ENCODE measurements at places on chromosomes 4 and X. TPM values are rescaled to one million over a fixed set of nuclear protein-coding genes. Genes with fewer than 3 reads are reported as not detected.

DNA sequence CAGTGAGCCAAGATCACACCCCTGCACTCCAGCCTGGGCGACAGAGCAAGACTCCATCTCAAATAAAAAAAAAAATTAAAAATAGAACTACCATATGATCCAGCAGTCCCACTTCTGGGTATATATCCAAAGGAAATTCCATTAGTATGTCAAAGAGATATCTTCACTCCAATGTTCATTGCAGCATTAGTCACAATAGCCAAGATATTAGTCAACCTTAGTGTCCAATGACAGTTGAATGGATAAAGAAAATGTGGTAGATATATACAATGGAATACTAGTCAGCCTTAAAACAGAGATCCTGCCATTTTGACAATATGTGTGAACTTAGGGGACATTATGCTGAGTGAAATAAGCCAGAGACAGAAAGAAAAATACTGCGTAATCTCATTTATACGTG lies 49.4 kb downstream of the C4orf46 start:
- DNase-seq: no peak
- H3K36me3 ChIP-seq: no peaks in the 10 kb centered on the region
- H3K4me3 ChIP-seq: no peak overlapping the region

DNA sequence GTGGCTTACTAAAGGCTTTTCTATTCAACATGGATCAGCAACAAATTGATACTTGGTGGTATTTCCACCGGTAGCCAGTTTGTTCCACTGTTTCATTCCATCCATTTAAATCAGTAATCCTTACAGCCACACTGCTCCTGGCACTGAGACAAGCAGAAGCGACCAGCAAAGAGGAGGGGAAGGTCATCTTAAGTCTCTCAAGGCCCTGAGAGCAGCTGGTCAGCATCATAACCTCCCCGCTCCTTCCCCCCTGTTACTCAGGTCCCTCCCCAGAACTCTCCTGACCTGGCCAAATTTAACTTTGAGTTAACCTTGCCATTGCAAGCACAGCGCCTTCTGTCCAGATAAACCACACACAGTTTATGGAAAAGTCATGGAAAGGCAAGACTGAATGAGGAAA lies 331.3 kb upstream of the KLF3 start:
- no peak overlapping the region for H3K27ac ChIP-seq
- no peaks in the 10 kb centered on the region for H3K36me3 ChIP-seq
- peaks cover 20% of the 10 kb centered on the region for H3K4me1 ChIP-seq
- no peaks in the 10 kb centered on the region for H3K27me3 ChIP-seq
- no peak overlapping the region for H3K4me3 ChIP-seq

DNA sequence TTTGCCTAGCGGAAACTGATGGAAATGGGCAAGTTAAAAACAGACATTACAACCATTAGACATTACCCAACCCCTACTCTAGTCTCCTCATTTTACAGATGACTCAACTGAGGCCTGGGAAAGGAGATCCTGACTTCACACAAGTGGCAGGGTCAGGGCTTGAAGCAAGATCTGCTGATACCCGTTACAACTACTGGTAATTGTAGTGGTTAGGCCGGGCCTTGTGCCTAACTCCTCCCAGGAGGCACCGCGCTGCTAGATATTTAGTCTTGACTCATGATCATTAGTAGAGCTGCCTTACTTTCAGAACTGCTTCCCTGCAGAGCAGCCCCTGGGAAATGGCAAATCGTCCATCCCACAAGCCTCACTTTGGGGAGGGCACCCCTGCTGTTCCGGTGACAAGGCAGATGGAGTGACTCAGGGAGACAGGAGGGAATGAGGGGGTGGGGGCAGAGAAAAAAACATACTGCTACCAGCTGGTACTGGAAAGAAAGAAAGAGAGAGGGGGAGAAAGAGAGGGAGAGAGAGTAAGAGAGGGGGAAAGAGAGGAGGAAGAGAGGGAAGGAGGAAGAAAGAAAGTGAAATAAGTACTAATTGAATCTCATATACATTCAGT lies 12.2 kb downstream of the ARHGEF6 start:
- peaks cover 24% of the 10 kb centered on the region for H3K27me3 ChIP-seq
- H3K4me3 ChIP-seq: peak overlapping the region; percentile 70
- no peak for DNase-seq
- H3K36me3 ChIP-seq: no peaks in the 10 kb centered on the region

DNA sequence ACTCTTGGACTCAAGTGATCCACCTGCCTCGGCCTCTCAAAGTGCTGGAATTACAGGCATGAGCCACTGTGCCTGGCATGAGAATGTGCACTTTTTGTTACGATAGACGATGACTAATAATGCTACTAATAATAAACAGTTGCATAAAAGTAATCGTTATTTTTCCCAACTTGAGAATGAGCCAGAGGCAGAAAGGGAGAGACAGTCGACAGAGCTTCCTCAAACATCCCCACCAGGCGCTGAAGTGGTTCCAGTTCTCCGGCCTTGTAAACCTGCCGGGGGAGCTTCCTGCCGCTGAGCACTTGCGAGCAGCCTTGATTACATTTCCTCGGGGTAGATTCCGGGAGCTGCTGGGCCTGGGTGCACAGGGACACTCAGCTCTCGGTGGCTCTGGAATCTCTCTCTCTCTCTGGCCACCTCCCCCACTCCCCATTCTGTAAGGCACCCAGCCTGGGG lies 8.9 kb upstream of the HTRA3 start:
- no peak overlapping the region for H3K4me3 ChIP-seq
- H3K36me3 ChIP-seq: no peaks in the 10 kb centered on the region
- H3K27me3 ChIP-seq: peaks cover 6% of the 10 kb centered on the region
- peaks cover 29% of the 10 kb centered on the region for H3K4me1 ChIP-seq
- no peak for DNase-seq

GRCh38 chr4:38768968-38769394 lies 13.8 kb downstream of the TLR10 start:
- H3K36me3 ChIP-seq: no peaks in the 10 kb centered on the region
- peaks cover 13% of the 10 kb centered on the region for H3K4me1 ChIP-seq
- no peak for DNase-seq
- H3K4me3 ChIP-seq: peak overlapping the region; percentile 47

DNA sequence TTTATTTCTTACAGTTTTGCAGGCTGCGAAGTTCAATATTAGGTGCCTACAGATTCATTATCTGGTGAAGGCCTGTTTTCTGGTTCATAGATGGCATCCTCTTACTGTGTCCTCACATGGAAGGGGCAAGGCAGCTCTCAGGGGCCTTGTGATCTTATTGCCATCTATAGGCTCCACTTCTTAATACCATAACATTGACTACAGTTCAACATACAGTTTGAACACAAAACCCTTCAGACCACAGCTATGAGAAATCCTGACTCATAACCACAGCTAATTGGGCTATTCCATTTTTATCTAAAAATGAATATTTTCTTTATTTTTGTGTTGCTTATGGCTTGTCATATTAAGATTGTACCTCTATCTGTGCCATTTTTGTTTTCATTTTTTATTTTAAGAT lies 72.3 kb downstream of the STAG2 start:
- no peak overlapping the region for H3K4me3 ChIP-seq
- no peak for DNase-seq
- H3K36me3 ChIP-seq: peaks cover 3% of the 10 kb centered on the region
- H3K27me3 ChIP-seq: no peaks in the 10 kb centered on the region
- no peaks in the 10 kb centered on the region for H3K4me1 ChIP-seq

DNA sequence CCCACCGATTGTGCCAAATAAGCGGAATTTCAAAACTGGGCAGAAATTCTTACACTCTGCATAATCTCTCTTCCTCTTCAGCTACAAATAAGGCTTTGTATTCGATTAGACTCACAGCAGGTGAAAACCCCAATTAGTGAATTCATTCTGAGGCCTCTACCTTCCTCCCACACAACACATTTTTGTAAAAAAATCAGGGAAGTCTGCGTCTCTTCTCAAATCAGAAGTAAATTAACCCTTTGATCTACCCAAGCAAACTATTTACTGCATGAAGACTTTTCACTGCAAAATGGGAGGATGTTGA lies 200.6 kb upstream of the FTHL17 start:
- H3K4me1 ChIP-seq: peaks cover 6% of the 10 kb centered on the region
- no peaks in the 10 kb centered on the region for H3K27me3 ChIP-seq
- H3K4me3 ChIP-seq: no peak overlapping the region
- no peak overlapping the region for H3K27ac ChIP-seq
- H3K36me3 ChIP-seq: no peaks in the 10 kb centered on the region
- DNase-seq: no peak

DNA sequence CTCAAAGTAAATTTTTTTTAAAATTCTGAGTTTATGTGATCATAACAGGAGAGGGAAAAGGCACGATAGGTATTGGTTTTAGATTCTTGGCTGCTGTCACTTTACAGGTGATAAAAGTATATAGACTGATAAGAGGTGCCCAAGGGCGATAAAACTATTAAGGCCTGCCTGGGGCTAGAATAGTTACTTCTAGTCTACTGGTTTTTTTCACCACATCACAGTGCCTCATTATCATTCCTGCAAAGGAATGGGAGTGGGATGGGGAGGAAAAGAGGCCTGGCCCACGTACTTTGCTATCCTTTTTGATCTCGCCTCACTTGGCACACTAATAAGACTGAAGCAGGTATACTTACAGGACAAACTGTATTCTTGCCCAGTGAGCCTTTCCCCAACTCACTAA lies 46.6 kb downstream of the CXorf58 start:
- H3K4me1 ChIP-seq: peaks cover 8% of the 10 kb centered on the region
- no peak for DNase-seq
- no peak overlapping the region for H3K4me3 ChIP-seq
- H3K36me3 ChIP-seq: no peaks in the 10 kb centered on the region
- no peak overlapping the region for H3K27ac ChIP-seq

DNA sequence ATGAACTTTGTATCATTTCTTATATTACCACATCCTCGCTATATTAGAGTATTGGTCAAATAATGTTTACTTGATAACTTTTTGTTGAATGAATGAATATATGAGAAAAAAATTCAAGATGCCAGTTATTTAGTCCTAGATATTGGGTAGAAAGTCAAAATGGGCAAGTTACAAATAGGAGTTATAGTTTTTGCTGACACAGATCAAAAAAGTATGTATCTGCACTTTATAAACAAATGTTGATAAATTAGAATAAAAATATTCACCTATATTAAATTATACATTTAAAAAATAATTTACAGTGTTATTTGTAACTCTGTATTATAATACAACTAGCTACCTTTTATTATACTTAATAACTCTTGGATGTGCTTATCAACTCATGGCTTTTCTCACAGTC lies 57.8 kb upstream of the NDST4 start:
- DNase-seq: no peak
- no peak overlapping the region for H3K4me3 ChIP-seq
- no peak overlapping the region for H3K27ac ChIP-seq
- no peaks in the 10 kb centered on the region for H3K36me3 ChIP-seq
- no peaks in the 10 kb centered on the region for H3K27me3 ChIP-seq

GRCh38 chrX:67546496-67547423 lies 2.9 kb downstream of the AR start:
- H3K27ac ChIP-seq: no peak overlapping the region
- no peaks in the 10 kb centered on the region for H3K36me3 ChIP-seq
- no peaks in the 10 kb centered on the region for H3K4me1 ChIP-seq
- peak overlapping the region; percentile 85 for H3K4me3 ChIP-seq
- DNase-seq: no peak

DNA sequence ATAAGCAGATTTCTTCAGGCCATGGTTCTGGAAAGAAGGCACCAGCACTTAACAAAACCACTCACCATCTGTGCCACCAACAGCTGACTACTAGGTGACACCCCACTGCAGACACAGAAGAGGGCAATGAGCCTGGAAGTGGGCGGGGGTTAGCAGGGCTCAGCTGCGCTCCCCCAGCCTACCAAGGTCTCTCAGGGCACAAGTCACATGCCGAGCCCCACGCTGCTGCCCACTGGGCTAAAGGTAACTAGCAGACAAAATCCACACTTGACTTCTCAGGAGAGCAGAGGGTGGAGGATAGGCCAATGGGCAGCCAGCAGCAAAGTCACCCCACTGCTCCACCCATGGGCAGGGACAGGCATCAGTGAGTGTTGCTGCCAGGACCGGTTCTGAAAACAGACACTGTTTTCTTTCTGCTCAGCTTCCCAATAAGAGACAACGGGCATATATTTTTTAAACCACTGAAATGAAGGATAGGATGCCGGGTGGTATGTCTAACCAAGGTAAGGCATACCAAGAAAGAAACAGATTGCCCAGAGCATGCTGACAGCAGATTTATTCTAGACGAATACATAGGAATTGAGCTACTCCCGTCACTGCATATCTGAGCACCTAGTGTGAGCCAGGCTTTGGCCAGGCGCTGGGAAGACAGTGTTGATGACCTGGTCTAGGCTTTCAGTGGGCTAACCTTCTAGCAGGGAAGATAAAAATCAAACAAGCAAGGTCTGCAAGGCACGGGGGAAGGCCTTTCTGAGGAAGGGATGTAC lies 20.1 kb downstream of the ACSL1 start:
- peak overlapping the region; percentile 79 for H3K27ac ChIP-seq
- H3K27me3 ChIP-seq: peaks cover 3% of the 10 kb centered on the region
- peaks cover 49% of the 10 kb centered on the region for H3K4me1 ChIP-seq
- DNase-seq: no peak

- H3K36me3 ChIP-seq: no peaks in the 10 kb centered on the region
- peaks cover 5% of the 10 kb centered on the region for H3K4me1 ChIP-seq
- no peaks in the 10 kb centered on the region for H3K27me3 ChIP-seq
Observed at GRCh38 chr4:100875296-100876068, 357.7 kb upstream of the EMCN start.

DNA sequence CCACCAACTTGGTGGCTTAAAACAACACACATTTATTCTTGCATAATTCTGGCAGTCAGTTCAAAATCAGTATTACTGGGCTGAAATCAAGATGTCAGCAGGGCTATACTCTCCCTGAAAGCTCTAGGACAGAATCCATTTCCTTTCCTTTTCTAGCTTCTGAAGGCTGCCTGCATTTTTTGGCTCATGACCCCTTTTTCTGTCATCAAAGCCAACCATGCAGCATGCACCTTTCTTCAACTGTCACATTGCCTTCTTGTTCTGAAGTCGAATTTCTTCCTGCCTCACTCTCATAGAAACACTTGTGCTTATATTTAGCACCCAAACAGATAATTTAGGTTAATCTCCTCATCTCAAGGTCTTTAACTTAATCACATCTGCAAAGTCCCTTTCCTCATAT lies 79.8 kb upstream of the PPP1R2C start:
- H3K4me1 ChIP-seq: no peaks in the 10 kb centered on the region
- no peaks in the 10 kb centered on the region for H3K27me3 ChIP-seq
- no peak for DNase-seq
- no peak overlapping the region for H3K27ac ChIP-seq

DNA sequence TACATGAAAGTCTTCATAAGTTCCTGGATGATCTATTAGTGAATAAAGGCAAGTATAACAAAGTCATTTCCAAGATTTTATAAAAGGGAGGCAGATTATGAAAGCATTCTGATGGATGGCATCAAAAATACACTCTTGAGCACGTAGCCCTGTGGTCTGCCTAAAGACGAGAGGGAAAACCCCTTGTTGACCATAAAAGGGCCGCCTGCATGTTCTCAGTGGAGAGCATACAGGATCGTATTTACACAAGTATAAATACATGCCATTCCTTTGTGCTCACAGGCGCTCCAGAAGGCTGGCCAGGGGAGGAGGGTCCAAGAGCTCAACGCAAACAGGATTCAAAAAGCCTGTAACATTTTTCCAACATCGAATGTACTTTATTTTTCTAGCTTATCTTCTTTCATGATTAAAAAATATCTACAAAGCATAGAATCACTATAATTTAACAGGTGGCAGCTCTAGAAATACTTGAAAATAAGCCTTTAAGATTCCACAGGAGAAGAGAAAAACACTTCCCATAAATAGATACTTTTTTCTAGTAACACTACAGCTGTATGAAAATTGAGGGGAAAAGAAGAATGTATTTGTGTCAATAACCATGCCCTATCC lies 29.6 kb downstream of the PDGFC start:
- no peaks in the 10 kb centered on the region for H3K36me3 ChIP-seq
- DNase-seq: peak; percentile 68
- peaks cover 47% of the 10 kb centered on the region for H3K4me1 ChIP-seq
- H3K27ac ChIP-seq: peak overlapping the region; percentile 87

Gene BEX3
- 251 TPM for total RNA-seq

Gene TMA16
- total RNA-seq: 20.5 TPM

Gene TLR10
- 0.22 TPM for total RNA-seq

Gene TRPC5OS
- total RNA-seq: not detected

Gene PPEF2
- total RNA-seq: not detected

Gene PTPN13
- total RNA-seq: 79.1 TPM

Gene PABPC5
- total RNA-seq: 3.1 TPM

Data from type B pancreatic cell (in vitro differentiated cells).